ENCODE measurements at places on chromosomes 7 and 10.

DNA sequence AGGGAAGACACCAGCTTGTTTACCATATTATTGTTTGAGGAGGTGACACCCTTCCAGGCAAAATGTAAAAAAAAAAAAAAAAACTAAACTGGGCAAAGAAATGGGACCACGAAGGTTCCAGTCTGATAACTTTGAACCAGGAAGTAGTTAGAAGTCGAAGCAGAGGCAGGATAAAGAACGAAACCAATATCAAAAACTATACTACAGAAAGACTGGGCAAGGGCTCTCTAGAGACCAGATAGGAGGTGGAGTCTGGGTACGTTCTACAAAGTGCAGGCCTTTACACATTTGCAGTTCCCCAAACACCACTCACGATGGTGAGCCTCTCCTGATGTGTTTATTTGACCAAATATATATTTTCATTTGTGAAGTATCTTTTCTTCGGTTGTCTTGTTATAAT, 125.7 kb upstream of the CDK1 start:
- no peak for DNase-seq

DNA sequence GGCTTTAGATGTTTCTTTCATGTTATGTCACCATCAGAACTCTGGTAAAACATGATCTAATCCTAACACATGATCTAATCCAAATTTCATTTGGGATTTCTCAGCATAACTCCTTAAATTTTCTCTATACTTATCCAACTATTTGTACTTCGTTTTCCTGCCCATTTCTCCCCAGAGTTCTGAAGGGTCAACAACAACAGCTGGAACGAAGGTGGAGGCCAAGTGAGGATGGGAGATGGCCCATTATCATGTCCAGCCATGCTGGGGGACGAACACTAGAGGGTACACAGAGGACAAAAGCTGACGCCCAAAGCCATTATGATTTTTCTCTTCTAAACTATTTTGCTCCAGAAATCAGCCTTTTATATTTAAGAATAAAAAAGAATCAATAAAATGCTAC, 185.4 kb downstream of the DOCK4 start:
- no peak for DNase-seq

GRCh38 chr10:93149761-93150160, 76.1 kb downstream of the CYP26A1 start:
- DNase-seq, result no peak

GRCh38 chr7:88153378-88153777, 66.5 kb downstream of the SRI start:
- no peak for DNase-seq

DNA sequence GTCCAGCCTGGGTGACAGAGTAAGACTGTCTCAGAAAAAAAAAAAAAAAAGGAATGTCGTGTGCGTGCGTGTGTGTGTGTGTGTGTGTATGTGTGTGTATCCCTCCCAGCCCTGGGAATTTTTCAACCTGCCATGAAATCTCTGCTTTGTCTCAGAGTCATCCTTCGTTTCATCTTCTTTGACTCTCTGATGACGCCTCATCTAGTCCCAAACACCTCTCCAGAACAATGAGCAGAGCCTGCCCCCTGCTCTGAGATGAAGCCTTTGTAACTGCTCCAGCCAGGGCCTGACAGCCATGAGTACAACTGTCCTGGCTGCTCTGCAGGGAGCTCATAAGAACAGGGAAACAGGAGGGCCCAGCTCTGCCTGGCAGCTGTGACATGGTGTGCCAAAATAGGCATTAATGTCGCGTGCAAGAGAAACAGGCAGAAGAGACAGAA, 149.5 kb downstream of the FAM107B start:
- no peak for DNase-seq

GRCh38 chr7:135231686-135232085, 2.0 kb upstream of the STRA8 start:
- no peak for DNase-seq

DNA sequence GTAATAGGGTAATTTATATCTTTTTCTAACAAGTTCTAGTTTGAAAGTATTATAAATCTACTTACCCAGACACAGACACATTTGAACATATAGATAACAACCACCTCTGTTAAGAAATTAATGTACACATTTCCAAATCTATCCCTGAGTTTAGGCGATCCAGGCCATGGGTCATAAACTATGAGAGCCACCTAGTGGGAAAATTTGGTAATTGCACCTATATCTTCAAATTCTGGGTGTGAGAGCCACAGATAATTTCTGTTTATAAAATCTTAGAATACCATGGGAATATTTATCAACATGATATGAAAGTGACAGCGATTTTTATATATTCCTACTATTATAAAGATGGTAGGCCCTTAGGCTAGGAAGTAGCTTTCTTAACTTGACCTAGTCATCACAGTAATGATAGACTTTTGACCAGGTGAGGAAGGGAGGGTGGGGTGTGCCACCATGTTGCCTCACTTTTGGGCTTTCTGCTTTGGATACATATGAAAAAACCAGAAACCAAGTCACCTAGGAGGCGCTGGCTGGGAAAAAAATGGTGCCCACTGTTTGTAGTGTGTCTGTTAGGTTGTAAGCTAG, 8.0 kb upstream of the EPHA1 start:
- DNase-seq, result no peak

- no peak for DNase-seq
Measured at GRCh38 chr10:100303724-100304319, 17.3 kb upstream of the BLOC1S2 start.

GRCh38 chr7:29289156-29290021, 94.8 kb downstream of the CHN2 start:
- no peak for DNase-seq

DNA sequence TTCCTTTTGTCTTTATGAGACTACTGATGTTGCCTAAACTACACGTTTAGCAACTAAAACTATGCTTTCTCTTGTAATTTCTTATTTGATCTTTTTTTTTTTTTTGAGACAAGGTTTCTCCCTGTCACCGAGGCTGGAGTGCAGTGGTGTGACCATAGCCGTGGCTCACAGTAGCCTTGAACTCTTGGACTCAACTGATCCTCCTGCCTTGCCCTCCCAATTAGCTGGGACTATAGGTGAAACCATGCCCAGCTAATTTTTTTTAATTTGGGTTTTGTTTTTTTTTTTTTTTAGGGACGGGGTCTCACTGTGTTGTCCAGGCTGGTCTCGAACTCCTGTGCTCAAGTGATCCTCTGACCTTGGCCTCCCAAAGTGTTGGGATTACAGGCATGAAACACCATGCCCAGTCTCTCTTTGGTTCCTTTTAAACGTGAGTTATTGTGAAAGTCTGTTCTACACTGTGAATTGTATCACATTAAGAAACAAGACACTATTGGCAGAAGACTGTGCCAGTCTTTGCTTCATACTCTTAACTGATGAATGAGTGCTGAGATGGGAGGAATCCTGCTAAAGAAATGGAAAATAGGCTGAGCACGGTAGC, 6.4 kb downstream of the TMEM248 start:
- no peak for DNase-seq

- no peak for DNase-seq
Measured at GRCh38 chr10:64760371-64760770, 1239.2 kb downstream of the REEP3 start.

- no peak for DNase-seq
Measured at GRCh38 chr7:8160779-8161345, 101.1 kb downstream of the ICA1 start.

DNA sequence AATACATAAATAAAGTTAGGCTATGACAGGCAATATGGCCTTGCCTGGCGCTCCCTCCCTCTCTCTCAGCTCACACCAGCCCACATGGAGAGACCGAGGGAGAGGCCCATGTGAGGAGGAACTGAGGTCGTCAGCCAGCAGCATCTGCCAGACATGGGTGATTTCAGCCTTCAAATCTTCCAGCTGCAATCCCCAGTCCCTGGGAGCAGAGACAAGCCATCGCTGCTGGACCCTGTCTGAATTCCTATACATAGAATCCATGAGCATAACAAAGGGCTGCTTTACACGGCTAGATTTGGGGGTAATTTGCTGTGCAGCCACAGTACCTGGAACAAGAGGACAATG, 35.6 kb downstream of the ANKRD16 start:
- no peak for DNase-seq

DNA sequence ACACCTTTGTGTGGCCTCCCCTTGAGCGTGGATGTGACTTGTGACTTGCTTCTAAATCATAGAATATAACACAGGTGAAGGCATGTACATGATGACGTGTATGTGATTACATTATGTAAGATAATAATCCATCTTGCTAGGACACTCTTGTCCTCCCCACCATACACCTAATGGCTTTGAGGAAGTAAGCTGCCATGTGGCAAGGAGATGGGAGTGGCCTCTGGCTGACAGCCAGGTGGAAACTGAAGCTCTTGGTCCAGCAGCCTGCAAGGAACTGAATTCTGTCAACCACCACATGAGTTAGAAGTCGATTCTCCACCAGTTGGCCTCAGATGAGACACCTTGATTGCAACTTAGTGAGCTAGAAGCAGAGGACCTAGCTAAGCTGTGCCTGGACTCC, 67.4 kb upstream of the ELN start:
- DNase-seq, result no peak

- DNase-seq, result no peak
Measured at GRCh38 chr10:93266858-93267257, 193.2 kb downstream of the CYP26A1 start.

GRCh38 chr10:31669357-31669756, 259.3 kb downstream of the ARHGAP12 start:
- DNase-seq, result no peak

- no peak for DNase-seq
Measured at GRCh38 chr10:97785731-97786130, 13.9 kb upstream of the SFRP5 start.

- DNase-seq, result no peak
Measured at GRCh38 chr10:113435881-113436280, 117.0 kb upstream of the HABP2 start.

DNA sequence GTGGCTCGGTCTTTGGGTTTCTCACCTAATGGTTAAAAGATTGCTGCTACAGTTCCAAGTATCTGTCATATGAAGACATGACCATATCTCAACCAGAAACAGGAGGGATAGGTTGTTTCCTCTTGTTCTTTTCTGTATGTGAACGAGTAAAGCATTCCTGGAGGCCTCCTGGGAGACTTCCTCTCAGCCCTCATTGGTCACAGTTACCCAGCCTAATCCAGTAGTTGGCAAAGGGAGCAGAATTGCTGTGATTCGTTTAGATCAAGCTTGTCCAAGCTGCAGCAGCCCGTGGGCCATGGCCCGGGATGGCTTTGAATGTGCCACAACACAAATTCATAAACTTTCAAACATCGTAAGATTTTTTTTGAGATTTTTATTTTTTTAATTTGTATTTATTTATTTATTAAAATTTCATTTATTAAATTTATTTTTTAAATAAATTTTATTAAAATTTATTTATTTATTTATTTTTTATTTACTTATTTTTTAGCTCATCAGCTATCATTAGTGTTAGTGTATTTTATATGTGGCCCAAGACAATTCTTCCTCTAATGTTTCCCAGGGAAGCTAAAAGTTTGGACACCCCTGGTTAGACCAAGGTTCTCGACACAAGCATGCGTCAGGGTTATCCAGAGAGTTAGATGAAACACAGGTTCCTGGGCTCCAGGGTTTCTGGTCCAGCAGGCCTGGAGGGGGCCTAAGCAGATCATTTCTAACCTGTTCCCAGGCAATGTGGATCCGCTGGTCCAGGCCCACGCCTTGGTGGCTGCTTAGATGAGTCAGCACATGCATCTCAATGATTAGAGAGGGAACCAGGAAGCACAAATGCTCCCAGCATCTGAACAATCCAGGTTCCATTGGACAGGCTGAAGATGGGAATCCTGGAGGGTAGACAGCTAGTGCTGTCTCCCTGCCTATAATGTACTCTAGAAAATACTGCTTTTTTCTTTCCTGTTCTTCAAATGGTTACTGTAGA, 25.6 kb downstream of the CDC123 start:
- no peak for DNase-seq

- DNase-seq, result no peak
Measured at GRCh38 chr10:132319853-132320653, 11.9 kb upstream of the LRRC27 start.

- no peak for DNase-seq
Measured at GRCh38 chr10:79018521-79019011, 50.2 kb upstream of the ZMIZ1 start.

- no peak for DNase-seq
Measured at GRCh38 chr7:128041203-128041602, 10.0 kb upstream of the LRRC4 start.

GRCh38 chr7:77760809-77761453, 37.3 kb downstream of the TMEM60 start:
- DNase-seq, result no peak

DNA sequence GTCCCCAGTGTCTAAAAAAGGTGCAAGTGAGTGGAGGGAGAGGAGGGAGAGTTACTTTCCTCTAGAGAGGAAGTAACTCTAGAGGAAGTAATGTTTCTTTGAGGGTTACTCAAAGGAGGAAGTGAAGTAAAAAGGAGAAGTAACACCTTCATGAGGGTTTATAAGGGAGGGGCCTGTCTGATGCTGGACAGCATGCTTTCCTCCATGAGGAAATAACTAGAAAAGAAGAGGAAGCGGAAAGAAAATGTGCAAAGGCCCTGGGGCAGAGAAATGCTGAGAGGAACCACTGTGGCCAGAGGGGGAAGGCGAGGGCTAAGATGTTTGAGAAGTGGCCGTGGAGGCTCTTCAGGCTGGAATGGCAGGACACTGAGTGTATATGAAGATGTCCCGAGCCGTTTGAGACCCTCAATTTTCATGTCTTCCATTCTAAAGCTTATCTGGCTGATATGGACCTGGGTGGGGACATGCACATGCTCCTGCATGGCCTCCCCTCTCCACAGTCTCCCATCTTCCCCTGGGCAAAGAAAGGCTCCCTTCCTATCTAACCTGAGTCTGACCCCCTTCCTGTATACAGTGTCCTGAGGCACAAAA, 3.4 kb upstream of the SLC18A2 start:
- no peak for DNase-seq

- no peak for DNase-seq
Measured at GRCh38 chr7:19663816-19664462, 44.9 kb downstream of the POLR1F start.

- DNase-seq, result no peak
Measured at GRCh38 chr10:43715334-43715733, 66.7 kb upstream of the ZNF32 start.

DNA sequence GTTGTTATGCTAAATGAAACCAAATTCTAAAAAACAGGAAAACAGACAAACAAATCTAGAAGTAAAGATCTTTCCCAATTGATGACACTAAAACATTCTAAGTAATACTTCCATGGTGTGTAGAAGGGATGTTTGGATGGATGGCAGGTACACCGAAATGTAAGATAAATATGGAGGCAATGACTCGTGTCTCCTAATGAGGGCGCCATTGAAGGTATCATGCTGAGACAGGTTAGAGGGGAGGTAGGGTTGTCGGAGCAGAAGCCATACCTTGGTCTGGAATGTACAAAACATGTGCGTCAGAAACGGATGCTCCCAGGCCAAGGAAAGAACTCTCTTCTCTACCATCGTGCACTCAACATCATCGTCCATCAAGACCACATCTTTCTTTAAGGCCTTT, 101.4 kb downstream of the PRKCQ start:
- no peak for DNase-seq

- DNase-seq, result no peak
Measured at GRCh38 chr7:70743531-70744325, 388.2 kb upstream of the GALNT17 start.

- no peak for DNase-seq
Measured at GRCh38 chr7:155119801-155120382, 49.8 kb downstream of the HTR5A start.

All from central memory CD8-positive, alpha-beta T cell (primary cell).